ENCODE measurements at places on chromosomes 3 and 15.

DNA sequence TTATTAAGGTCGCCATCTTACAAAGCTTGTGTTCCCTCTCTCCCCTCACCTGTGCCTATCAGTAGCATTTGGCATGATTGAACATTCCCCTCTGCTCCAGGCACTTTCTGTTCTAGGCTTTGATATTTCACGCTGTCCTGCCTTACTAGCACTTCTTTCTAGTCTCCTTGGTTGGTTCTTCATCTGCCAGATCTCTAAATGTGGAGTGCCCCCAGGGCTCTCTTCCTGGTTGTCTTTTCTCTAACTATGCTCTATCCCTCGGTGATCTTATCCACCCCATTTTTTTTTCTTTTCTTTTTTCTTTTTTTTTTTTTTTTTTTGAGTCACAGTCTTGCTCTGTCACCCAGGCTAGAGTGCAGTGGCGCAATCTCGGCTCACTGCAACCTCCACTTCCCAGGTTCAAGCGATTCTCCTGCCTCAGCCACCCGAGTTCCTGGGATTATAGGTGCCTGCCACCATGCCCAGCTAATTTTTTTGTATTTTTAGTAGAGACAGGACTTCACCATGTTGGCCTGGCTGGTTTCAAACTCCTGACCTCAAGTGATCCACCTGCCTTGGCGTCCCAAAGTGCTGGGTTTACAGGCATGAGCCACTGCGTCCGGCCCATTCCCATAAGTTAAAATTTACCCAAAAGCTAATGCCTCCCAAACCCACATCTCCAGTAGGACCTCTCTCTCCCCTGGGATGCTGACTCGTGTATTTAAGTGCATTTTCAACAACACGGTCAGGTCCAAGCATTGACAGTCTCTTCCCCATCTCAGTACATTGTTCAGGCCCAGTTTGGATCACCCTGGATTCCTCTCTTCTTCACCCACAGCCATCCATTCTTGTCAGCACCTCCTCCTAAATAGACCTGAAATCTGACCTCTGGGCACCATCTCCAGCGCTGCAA, 5.2 kb downstream of the NUSAP1 start:
- DNase-seq = no peak

DNA sequence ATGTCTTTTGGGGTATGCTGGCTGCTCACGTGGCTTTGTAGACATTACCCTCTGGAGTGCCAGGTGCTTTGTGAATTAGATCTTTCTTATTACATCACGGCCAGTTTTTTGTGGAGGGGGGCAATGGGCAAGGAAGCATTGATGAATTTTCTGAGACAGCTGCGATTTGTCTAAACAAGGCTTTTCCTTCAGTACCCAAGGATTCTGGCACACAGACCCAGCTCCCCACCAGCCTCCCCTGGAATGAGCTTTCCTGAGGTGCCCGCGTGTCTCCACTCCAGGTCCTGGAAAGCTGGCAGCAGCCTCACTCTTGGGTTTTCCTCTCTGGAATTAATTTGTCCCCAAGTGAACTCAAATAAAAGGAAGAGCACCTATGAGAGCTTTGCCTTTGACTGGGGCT, 157.6 kb upstream of the CTDSPL start:
- no peak for DNase-seq

DNA sequence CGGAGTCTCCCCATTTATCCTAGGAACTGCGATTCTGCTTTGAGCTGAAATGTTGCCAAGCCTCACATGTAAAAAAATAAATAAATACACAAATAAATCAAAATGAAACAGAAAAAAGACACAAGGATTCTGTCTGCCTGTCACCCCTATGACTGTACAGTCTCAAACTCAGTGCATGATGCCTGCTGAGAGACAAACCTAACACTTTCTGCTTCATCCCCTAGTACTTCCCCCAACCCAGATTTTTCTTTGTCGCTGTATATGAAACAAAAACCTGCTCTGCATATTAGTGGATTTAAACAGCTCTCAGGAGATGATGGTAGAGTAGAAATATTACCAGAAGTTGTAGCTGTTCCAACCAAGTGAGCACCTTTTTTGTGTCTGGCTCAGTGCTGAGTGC, 530.7 kb upstream of the CFAP20DC start:
- no peak for DNase-seq

DNA sequence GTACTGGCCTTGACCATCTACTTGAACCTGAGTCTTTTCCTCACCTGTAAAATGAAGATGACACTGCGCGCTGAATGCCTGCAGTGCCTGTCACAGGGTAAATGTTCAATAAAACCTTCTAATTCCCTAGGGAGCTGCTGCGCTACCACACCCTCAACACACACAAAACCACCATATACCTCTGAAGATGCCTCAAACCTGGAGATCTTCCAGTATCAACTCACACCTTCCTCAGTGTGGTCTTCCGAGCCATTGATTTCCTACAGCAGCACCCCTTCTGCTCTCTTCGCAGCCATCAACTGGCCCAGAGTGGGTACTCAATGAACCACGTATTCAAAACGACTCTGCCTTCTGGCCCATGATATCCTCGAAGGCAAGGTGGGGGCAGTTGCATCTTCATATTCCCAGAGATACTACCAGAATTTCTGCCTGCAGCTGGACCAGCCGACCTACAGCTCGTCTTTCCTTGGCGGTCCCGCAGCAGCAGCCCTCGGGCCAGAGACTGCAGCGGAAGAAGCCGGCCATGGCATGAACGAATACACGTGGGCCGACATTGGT, 695 bp downstream of the RPL32 start:
- no peak for DNase-seq

DNA sequence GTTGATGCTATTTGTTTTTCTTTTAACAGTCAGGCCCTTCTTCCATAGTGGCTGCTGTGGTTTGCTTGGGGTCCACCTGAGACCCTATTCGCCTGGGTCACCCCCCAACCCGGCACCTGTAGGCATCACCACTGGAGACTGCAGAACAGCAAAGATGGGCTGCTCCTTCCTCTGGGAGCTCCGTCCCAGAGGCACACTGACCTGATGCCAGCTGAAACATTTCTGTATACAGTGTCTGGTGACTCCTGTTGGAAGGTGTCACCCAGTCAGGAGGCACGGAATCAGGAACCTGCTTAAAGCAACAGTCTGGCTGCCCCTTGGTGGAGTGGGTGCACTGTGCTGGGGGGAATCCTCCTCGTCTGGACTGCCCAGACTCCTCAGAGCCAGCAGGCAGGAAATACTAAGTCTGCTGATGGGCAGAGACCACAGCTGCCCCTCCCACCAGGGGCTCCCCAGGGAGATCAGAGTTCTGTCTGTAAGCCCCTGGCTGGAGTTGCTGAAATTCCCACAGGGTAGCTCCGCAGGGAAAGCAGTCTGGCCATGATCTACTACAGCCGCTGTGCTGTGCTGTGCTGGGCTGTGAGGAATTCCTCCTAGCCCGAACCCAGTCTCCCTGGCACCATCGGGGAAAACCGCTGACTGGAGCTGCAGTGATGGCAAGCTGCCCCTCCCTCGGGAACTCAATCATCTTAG, 248.2 kb downstream of the TBC1D5 start:
- DNase-seq = no peak

- DNase-seq = no peak
Observed at GRCh38 chr3:184716622-184717398, 4.9 kb upstream of the MAGEF1 start.

DNA sequence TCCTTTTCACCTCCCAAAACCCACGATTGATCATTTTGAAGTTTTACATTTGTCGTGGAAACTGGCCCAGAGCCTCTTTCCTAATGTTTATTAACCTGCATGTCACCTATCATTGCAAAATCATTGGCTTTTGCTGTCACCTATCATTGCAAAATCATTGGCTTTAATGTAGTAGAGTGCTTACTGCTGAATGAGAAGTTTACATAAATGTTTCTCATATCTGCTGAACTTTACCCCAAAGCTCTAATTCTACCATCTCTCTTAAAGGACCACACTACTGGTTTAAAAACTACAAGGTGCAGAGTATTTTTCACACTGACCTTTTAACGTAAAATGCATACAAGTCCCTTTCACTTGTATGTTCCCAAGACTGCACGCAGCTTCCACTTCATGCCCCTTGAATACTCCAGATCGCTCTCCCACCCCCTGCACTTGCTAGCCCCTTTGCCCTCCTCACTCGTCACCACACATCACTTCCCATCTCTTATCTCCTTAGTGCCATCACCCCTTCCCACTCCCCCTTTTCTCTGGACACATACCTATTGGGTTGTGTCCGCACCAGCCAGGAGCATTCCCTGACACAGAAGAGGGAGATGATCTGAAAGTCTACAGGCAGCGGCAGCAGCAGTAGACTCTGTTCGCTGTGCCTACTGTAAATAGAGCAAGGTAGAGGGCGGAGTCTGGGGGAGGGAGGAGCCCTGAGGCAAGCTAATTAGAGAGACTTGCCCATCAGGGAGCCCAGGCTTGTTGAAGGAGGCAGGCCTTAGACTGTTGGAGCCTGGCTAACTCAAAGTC, 30.2 kb upstream of the ATOSA start:
- no peak for DNase-seq

DNA sequence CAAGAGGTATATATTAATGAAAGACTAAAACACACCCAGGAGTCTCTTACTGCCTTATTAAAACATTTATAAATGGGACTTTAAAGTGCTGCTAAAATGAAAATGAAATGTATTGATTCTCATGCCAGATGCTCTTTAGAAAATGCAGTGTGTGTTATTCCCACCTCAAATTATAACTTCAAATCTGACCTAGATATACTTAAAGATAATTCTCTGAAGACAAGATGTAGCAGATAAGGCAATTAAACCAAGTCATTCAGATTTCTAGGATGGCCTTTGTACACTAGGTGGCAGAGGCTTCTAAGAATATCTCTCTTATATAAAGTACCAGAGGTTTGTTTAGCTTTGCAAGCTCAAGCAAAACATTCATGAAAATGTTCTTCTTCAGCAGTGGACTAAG, 26.9 kb upstream of the GOLGA8B start:
- DNase-seq = no peak

DNA sequence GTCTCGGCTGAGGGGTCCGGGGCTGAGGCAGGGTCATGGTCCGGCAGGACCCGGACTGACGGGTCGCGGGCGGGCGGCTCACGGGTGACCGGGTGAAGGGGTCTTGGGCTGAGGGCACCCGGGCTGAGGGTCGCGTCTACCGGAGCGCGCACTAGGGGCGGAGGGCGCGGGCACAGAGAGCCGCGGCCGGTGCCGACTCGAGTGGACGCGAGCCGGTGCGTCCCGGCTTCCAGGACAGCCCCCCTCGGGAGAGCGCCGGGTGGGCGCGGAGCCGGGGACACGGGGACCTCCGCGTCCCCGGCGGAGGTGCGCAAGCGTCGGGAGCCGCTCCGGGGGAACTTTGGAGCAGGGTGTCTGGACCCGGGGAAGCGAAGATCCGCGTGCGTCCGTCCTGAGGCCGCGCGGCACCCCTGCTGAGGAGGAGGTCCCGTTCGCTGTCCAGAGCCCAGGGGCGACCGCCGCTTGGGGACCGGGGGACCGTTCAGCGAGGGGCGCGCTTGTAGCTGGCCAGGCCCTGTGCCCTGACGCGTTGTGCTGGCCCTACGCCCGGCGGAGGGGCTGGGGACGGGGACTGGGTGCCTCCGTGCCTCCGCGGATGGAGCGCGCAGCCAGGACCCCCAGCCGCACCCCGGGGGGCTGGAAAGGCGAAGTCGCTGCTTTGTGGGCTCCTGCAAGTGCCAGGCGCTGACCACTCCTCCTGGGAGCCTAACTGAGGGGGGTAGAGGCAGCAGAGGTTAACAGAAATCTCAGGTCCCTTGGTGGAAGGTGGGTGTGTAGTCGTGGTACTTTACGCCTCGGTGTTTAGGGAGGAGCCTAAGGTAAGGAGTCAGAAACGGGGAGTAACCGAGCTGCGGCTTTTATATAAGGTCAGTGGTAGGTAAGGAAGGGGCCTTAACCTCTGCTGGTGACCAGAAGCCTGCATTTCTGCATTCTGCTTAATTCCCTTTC, at the start of gene PPARG:
TSS of gene PPARG (plus strand) at position 889 of the 948 bp plus-strand sequence. CDS start 90,642 bp downstream, outside the sequence.
- DNase-seq = no peak

DNA sequence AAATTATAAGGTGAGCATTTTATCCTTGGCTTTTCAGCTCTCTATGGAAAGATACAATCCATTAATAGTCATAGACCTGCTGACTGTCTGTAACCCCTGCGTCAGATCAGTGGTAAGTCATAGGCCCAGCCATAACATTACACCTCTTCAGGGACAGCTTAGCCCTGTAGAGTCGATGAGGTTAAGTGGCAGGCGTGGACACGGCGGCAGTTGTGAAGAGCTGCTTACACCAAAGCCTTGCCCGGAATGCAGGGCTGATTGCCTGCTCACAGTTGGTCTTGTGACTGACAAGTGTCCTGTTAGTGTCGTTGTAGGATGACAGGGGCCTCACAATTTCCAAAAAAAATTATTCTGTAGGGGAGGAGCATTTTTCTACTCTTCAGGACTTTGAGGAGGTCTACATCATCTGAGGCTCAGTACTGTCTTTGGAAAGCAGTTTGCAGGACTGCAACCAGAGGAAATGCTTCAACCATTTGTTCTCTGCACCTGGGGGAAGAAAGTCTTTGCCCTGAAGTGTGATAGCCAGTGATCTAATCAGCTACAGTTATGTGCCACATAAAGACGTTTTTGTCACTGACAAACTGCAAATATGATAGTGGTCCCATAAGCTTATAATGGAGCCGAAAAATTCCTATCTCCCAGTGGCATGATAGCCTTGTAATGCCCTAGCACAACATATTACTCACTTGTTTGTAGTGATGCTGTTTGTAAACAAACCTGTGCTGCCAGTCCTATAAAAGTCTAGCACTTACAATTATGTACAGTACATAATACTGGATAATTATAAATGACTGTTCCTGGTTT, 14.9 kb upstream of the SELENOT start:
- no peak for DNase-seq

Measured in sigmoid colon (tissue), 7 donors.